ENCODE measurements at places on chromosomes 4 and X.
A peak's percentile ranks its signal among the peaks of the same experiment; 100 is the strongest.

- no peak for DNase-seq
Observed at GRCh38 chr4:77175201-77175611, 18.2 kb downstream of the CCNG2 start.

DNA sequence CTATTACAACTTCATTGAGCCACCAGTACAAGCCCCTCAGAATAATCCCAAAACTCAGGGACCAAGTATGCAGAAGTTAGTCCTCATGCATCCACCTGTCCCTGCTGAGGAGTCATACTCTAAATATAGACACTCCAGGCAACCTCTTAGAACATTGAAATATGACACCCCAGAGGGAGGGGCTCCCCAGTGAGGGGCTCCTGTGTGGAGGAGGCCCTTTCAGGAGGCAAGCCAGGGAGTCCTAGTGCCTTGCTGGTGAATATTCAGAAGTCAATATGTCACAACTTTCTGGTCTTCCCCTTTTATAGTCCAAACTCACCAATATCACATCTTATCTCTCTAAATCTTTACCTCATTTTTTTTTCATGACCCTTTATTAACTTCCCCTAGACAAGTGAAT, 1.6 kb upstream of the ARMCX6 start:
- DNase-seq, result no peak

DNA sequence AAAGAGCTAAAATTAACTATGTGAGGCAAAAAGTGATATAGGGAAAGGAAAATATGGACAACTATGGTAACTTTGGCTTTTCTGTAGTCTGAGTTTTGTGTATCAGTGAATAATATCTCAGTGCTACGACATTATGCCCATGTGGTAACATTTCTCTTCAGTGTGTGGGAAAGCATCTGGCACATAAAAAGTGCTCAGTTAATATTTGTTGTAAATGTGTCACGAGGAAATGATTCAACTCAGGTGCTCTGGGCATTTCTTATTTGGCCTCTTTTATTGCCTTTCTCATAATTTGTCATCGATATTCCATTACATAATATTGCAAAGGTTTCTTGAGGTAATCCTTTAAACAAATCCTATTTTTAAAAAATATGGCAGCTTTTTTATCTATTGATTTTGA, 17.6 kb downstream of the OFD1 start:
- no peak for DNase-seq

GRCh38 chr4:54318904-54319303, 89.8 kb downstream of the PDGFRA start:
- DNase-seq, result peak; percentile 9

DNA sequence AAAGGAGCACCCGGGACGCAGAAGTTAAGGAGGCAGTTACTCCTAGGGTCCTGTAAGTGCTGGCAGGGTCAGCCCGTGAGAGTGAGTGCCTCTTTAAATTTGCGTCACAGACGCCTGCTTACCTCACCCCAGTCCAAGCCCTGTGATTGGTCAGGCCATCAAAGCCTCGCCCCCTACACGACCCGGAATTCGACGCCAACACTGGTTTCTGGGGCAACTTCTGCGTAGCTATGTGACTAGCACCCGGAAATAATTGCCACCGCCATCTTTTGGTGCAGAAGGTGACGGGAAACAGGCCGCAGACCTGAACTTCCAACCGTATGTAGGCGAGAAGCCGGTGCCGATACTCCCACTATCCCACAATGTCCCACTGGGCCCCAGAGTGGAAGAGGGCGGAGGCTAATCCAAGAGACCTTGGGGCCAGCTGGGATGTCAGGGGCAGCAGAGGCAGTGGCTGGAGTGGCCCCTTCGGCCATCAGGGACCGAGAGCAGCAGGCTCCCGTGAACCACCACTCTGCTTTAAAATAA, at the start of gene DDX53:
DDX53 (plus strand) TSS at position 265 of the 528 bp plus-strand sequence; CDS start at position 363, 98 bp downstream.
- no peak for DNase-seq

DNA sequence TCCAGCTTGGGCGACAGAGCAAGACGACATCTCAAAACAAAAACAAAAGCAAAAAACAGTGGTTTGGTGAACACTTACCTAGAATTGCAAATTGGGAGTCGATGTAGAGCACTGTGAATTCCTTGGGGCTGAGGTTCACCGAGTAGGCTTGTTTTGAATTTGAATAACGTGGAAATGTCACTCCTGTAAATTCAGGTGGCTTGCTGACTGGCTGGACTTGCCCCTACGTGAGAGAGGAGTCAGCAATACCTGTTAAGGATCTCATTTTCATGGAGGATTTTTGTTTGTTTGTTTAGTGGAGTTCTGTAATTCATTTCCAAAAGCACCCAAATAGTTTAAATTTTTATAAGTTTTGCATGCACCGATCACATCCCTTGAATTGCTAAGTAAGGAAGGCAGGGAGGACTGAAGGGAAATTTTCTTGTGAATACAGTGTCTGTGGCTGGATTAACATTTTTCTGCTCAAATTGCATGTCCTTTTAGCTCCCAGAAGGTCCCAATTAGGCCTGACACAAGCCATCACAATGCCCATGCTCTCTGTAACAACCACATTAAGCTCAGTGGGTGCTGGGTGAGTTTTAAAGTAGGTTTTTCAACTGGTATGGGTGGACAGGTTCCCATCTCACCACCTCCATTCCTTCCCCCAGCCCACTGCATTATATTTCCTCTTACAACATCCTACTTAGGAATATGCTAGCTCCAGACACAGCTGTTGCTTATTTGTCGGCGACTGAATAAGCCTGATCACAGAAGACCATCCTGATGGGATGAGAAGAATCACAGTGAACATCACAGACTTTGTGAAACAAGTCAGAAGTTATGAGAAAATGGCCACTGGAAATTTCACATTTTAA, 58.5 kb upstream of the TTC29 start:
- DNase-seq, result no peak

DNA sequence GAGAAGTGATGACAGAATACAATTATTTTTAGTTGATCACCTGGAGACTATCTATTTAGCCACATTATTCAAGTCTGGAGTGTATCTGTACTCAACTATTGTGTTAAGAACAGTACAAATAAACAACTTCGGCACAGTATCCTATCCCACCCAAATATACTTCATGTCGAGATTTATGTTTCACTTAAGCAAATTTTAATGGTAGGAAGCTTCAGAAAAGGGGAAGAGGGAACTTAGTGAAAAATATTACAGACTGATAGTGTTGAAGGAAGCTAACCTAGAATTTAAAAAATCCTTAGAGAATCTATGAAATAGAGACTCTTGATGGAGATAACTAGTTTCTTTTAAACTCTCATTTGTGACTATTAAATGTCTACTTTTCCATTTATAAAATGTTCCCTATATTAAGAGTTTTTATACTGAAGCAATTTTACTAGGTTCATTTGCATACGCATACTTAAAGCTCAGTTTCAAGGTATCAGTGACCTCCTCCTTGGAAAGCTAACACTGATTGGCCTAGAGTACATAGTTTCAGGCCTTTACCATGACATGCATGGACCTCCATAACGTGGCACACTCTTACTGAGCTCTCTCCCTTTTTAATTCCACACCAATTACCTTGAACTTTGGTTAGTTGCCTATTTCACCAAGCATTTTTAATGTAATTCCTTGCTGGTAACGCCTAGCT, 197.7 kb downstream of the CAMK2D start:
- no peak for DNase-seq

DNA sequence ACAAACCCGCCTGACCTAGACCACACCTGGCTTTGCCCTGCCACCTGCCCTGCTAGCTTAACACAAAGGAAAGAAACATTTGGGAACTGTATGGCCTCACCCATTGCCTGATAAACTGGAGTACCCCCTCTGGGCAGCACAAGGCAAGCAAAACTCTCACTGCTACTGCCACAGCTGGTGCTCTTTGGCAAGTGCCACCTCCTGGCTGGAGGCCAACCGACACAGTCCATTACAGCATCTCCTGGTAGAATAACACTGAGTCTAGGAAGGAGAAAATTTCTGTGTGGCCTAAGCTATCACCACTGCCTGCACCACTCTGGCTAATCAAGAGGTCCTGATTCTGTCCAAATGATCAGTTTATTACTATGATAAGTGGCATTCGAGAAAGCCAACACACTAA, 18.9 kb upstream of the SPANXN3 start:
- no peak for DNase-seq

- no peak for DNase-seq
Observed at GRCh38 chr4:89939994-89940393, 45.3 kb downstream of the MMRN1 start.

DNA sequence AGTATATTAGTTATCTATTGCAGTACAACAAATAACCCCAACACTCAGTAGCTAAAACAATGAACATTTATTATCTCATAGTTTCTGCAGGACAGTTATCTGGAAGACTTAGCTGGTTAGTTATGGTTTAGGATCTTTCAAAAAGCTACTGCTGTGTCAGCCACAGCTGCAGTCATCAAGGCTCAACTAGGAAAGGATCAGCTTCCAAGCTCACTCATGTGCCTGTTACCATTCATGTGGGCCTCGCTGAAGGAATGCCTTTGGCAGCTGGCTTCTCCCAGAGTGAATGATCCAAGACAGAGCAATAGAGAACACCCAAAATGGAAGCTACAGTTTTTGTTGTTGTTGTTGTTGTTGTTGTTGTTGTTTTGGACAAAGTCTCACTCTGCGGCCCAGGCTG, 13.5 kb upstream of the PRSS48 start:
- DNase-seq, result no peak

GRCh38 chr4:10694151-10694827, 9.7 kb upstream of the CLNK start:
- DNase-seq, result no peak

GRCh38 chr4:15488136-15488535, 18.5 kb downstream of the CC2D2A start:
- no peak for DNase-seq

DNA sequence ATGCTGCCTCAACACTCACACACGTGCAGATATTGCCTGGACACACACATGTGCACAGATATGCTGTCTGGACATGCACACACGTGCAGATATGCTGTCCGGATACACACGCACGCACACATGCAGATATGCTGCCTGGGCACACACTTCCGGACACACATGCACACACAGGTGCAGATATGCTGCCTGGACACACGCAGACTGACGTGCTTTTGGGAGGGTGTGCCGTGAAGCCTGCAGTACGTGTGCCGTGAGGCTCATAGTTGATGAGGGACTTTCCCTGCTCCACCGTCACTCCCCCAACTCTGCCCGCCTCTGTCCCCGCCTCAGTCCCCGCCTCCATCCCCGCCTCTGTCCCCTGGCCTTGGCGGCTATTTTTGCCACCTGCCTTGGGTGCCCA, 14.7 kb downstream of the FGFRL1 start:
- peak; percentile 65 for DNase-seq

DNA sequence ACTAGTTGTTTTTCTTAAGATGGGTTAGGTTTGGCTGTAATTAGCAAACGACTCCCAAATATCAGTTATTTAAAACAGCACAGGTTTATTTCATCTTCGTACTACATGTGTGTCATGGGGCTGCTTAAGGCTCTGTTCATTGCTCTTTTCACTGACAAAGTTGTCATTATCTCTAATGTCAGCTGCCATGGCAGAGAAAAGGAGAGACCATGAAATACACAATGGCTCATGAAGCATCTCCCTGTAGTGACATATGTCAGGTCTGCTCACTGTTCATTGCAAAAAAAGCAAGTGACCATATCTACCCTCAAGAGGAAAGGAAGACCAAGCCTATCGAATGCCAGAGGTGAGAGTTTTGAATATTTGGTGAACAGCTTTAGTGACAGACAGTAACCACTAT, 52.2 kb upstream of the PCDH7 start:
- no peak for DNase-seq

Data from activated naive CD8-positive, alpha-beta T cell treated with anti-CD3 and anti-CD28 coated beads, Interleukin-2, amount 50 U/mL, for 24 hours (primary cell).